ENCODE measurements at places on chromosomes 6 and 20. TPM values are rescaled to one million over a fixed set of nuclear protein-coding genes. Genes with fewer than 3 reads are reported as not detected.

FAM217A gene
- total RNA-seq: not detected

RSPH4A gene
- under 0.01 TPM for total RNA-seq

- H3K36me3 ChIP-seq: no peaks in the 10 kb centered on the region
- H3K4me3 ChIP-seq: no peak overlapping the region
- peak; percentile 71 for DNase-seq
- peaks cover 5% of the 10 kb centered on the region for H3K4me1 ChIP-seq
- H3K27ac ChIP-seq: no peak overlapping the region
Observed at GRCh38 chr6:39688494-39688893, 36.7 kb downstream of the KIF6 start.

DNA sequence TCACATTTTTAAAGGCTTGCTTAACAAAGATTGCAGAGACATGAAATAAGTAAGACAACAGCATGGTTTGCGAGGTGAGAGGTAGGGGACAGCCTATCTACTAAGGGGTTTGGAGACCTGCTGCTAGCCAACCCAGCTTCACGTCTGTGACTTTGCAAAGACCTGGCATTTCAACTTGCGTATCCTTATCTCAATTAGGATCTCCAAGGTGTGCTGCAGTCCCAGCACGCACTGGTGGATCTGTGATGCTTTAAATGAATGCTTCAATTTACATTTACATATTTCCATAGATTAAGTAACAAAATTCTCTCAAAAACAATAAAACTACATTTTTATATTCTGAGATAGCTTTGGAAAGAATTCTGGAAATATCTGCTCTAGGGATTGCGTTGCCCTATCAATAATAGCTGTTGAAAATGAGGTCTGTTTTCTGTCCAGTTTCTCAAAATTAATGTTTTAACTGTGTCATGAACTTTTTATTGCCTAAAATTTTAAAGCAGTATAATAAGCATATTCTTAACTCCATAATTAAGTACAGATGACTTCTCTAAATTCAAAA, 124.4 kb upstream of the EDN1 start:
- peaks cover 23% of the 10 kb centered on the region for H3K36me3 ChIP-seq
- no peak overlapping the region for H3K27ac ChIP-seq
- no peaks in the 10 kb centered on the region for H3K27me3 ChIP-seq
- DNase-seq: no peak
- peaks cover 4% of the 10 kb centered on the region for H3K4me1 ChIP-seq

DNA sequence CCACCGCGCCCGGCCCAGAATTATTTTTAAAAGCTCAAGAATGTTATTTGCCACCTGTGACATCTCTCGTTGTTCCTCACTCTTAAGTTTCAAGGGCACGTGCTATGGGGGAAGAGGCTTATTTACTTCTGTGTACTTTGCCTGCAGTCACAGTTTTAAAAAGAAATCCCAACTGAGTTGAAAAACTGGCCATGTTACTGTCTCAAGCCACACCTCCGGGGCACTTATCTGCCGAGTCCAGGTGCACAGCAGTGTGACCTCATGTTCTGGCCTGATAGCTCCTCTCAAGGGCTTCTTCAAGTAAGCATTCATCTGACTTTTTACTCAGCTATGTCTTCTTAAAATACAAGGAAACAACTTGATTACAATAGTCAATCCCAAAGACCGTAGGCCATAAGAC, 34.5 kb downstream of the SHLD1 start:
- H3K36me3 ChIP-seq: 0 out of 2 replicates have a peak, but pooled peaks cover 1% of the 10 kb centered on the region
- H3K27me3 ChIP-seq: no peaks in the 10 kb centered on the region
- H3K27ac ChIP-seq: no peak overlapping the region
- H3K4me3 ChIP-seq: no peak overlapping the region
- no peak for DNase-seq
